ENCODE measurements at places on chromosomes 12 and 14. TPM values are rescaled to one million over a fixed set of nuclear protein-coding genes. Genes with fewer than 3 reads are reported as not detected.

Gene SCN8A
- 0.58 TPM for total RNA-seq

DNA sequence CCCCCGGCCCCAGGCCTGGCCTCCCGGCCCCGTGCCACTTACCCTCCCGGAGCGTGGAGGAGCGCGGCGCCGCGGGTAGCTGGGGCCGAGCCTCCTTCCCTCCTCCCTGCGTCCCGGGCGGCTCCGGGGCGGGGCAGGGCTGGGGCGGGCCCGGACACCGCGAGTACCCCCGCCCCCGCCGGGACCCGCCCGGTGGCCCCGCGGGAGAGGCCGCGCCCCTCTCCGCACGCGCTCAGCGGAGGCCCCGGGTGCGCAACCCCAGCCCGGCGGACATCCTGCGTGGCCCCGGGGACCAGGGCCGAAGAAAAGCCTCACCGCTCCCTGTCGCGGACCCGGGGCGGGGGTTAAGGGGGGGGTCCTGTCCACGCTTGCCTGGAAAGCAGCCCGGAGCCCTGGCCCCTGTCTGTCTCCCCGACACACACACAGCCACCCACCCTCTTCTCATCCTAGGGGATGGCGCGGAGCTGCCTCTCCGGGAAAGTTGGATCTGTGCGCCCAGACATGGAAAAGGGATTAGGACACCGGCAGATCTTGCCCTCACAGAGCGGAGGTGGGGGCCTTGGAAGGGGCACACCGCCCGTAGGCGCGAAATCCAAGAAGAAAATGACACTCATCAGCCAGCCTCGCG is at the start of gene SYNE3:
SYNE3 (minus strand) TSS at position 97 of the 628 bp plus-strand sequence. CDS start 40,829 bp downstream, outside the sequence.
- peak within 1 kb of the TSS; percentile 99 for H3K27ac ChIP-seq
- no peaks in the 10 kb centered on the region for H3K27me3 ChIP-seq
- H3K4me3 ChIP-seq, result peak within 1 kb of the TSS; percentile 92
- DNase-seq, result peak; percentile 71

DNA sequence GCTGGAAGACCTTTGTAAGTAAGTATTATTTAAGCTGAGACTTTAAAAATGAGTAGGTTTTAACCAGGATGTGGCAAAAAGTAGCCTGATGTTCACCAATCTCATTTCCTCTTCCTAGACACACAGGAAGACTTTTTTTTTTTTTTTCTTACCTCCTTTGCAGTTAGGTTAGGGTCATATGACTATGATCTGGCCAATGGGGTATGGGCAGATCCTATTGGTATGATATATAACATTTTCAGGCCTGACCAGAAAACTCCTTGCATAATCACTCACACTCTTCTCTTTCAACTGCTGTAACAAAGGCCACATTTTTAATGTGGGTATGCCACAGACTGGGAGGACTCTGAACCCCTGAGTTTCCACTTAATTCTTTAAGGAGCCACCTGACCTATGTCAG is 2.7 kb upstream of the RPS6KA5 start:
- no peaks in the 10 kb centered on the region for H3K27me3 ChIP-seq
- peak overlapping the region; percentile 82 for H3K27ac ChIP-seq
- peak overlapping the region; percentile 52 for H3K4me3 ChIP-seq
- DNase-seq, result peak; percentile 58
- H3K36me3 ChIP-seq, result peaks cover 38% of the 10 kb centered on the region

Gene KRT77
- not detected for total RNA-seq

DNA sequence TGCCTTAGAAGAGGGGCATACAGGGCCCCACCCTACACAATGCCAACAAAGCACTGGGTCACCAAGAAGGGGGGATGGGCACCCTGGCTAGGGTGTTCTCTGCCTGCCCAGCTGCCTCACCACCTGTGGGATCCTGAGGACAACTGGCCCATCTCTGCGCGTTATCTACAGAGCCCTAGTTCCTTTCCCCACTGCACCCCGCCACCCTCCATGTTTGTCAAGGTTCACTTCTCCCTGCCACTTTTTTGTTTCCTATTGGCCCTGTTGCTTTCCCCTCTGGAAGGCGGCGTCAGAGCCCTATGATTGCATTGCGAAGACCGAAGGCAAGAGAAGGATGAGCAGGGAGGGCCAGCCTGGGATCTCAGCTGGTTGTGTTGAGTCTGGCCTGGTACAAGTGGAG is 1.6 kb downstream of the SLC48A1 start:
- peak overlapping the region; percentile 91 for H3K4me3 ChIP-seq
- DNase-seq, result no peak
- no peak overlapping the region for H3K27ac ChIP-seq
- H3K27me3 ChIP-seq, result peaks cover 5% of the 10 kb centered on the region
- peaks cover 9% of the 10 kb centered on the region for H3K36me3 ChIP-seq
- H3K4me1 ChIP-seq, result peaks cover 54% of the 10 kb centered on the region

DNA sequence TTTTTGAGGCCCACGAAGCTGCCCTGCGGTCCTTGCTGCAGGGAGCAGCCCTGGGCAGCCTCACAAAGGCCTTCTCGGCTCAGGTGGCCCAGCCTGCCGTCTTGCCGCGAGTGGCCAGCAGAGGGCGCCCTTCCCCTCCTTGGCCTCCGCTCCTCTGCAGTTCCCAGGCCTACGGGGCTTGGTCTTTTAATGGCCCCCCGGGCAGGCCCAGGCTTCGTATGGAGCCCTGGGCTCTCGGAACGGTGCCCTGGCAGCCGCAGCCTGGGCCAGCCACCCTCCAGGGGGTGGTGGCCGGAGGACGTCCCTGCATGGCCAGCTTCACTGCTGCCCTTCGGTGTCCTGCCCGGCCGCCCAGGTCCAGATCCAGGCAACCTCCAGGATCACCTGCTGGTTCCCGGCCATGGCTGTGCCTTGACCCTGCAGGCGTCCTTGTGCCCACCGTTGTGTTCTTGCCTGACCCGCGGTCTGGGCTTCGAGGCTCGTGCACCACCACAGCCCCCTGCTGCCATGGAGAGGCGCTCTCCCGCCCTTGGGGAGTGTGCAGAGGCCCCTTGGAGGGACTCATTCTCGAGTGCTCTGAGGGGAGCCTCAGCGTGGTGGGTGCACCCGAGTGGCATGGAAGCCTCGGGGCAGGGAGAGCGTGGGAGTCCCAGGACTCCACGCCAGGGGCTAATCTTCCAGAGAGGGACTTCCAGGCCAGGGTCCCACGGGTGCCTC is 9.4 kb downstream of the ASPG start:
- peak; percentile 78 for DNase-seq
- H3K4me1 ChIP-seq, result peaks cover 4% of the 10 kb centered on the region
- H3K36me3 ChIP-seq, result no peaks in the 10 kb centered on the region
- H3K27ac ChIP-seq, result no peak overlapping the region
- no peak overlapping the region for H3K4me3 ChIP-seq

Gene GZMB
- total RNA-seq, result 682 TPM

Gene RERG
- not detected for total RNA-seq

DNA sequence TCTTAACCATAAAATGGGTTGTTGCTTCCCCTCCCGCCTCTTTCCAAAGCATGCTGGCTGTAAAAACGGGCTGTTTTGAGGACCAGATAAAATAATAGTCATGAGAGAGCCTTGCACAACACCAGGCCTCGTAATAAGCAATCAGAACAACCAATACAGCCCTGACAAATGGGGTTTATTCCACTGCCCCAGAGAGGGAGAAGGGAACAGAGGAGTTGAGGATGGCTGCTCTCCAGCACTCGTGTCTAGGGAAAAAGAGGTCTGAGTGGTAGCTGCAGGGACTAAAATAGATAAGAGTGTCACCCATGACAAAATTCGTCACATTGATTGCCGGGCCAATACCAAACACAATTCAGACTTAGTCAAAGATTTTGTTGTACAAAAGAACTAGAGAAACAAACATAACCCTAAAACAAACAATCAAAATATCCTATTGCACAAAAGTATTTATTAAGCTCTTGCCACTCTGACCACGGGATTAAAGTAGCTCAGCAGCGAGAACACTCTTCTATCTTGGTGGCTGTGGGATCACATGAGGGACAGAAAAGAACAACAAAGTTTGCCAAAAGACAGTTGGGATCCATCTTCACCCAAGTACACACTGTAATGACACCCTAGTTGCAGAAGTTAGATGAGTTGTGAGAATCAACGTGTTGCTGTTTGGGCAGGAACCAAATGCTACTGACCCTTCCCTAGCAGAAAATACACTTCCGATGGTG is 188.0 kb downstream of the FOXN3 start:
- peaks cover 2% of the 10 kb centered on the region for H3K4me1 ChIP-seq
- H3K27me3 ChIP-seq, result no peaks in the 10 kb centered on the region
- no peak overlapping the region for H3K4me3 ChIP-seq
- H3K27ac ChIP-seq, result no peak overlapping the region
- no peaks in the 10 kb centered on the region for H3K36me3 ChIP-seq

Gene LRP1-AS
- not detected for total RNA-seq

DNA sequence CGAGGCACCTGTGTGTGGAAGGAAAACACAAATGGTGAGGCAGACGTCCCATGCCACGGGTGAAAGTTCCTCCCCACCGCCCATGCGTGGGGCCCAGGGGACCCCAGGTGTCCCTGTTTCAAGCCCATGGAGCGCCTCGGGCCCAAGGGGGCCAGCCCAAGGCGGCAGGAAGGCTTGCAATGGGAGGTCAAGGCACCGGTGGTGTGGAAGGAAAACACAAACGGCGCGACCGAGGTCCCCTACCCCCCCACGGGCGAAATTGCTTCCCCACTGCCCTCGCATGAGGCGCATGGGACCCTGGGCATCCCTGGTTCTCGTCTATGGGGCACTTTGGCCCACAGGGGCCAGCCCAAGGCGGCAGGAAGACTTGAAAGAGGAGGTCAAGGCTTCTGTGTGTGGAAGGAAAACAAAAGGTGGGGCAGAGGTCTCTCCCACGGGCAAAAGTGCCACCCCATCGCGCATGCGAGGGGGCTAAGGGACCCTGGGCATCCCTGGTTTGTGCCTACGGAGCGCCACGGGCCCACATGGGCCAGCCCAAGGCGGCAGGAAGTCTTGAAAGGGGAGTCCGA is 379.4 kb downstream of the ALG10 start:
- DNase-seq, result peak; percentile 8
- no peak overlapping the region for H3K27ac ChIP-seq
- peaks cover 2% of the 10 kb centered on the region for H3K36me3 ChIP-seq
- no peaks in the 10 kb centered on the region for H3K4me1 ChIP-seq

GRCh38 chr14:99754141-99755067 is 38.8 kb upstream of the EML1 start:
- peaks cover 8% of the 10 kb centered on the region for H3K4me1 ChIP-seq
- no peak overlapping the region for H3K27ac ChIP-seq

- H3K27ac ChIP-seq, result no peak overlapping the region
- H3K4me1 ChIP-seq, result no peaks in the 10 kb centered on the region
- DNase-seq, result no peak
- no peaks in the 10 kb centered on the region for H3K36me3 ChIP-seq
- H3K27me3 ChIP-seq, result peaks cover 4% of the 10 kb centered on the region
- H3K4me3 ChIP-seq, result no peak overlapping the region
Observed at GRCh38 chr12:72264548-72265175, 7.5 kb upstream of the TRHDE start.

DNA sequence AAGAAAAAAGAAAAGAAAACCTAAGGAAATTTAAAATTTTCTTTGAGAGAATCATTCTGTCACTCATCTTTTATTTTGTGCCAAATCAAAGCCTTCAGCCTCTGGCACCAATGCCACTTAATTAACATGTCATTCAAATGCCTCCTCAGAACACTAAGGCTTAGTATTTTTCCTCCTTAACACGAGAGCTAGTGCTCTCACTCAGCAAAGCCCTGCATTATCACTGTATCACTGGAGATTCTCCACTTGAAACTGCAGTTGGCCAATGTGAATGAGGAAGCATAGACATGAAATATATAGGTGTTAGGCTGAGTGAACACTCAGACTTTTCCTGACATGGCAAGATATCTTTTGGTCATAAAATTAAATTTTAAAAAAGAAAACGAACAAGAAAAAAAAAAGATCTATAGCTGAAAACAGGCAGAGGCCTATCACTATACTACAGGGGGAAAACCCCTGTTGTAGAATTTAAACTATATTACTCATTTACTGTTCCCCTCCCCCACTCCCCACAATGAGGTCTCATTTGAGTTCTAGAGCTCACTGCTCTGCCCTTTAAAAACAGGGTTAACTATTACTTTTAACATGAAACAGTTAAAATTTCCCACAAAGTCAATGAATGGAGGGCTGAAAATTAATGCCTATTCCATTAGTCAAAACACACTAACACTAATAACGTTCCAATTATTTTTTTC is 5.1 kb downstream of the MBIP start:
- no peaks in the 10 kb centered on the region for H3K27me3 ChIP-seq
- H3K4me1 ChIP-seq, result peaks cover 30% of the 10 kb centered on the region
- no peak overlapping the region for H3K4me3 ChIP-seq
- H3K27ac ChIP-seq, result no peak overlapping the region

DNA sequence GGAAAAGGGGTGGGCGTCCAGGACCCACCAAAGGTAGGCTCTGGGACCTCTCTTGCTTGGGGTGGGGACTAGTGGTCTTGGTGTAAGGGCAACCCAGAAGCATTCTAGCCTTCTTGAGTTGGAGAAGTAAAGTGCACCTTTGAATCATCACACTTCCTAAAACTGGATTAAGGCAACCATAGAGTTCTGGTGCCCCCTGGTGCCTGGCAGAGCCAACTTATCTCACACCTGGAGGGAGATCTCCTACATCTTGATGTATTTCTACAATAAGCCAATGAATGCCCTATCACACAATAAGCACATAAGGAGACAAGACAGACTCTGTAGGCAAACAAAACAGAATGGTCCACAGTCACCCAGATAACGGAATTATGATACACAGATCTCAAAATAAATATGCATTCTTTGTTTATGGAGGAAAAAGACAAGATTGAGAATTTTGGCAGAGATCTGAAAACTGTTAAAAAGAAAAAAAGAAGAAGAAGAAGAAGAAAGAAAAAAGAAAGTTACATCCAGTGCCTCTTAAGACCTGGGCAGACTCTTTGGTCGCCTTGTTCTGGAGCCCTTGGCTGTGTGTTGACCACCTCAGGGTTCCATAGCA is 95.9 kb upstream of the PPP2R5C start:
- H3K4me3 ChIP-seq, result no peak overlapping the region
- no peak overlapping the region for H3K27ac ChIP-seq
- peak; percentile 49 for DNase-seq

Gene HOXC12
- total RNA-seq, result not detected

DNA sequence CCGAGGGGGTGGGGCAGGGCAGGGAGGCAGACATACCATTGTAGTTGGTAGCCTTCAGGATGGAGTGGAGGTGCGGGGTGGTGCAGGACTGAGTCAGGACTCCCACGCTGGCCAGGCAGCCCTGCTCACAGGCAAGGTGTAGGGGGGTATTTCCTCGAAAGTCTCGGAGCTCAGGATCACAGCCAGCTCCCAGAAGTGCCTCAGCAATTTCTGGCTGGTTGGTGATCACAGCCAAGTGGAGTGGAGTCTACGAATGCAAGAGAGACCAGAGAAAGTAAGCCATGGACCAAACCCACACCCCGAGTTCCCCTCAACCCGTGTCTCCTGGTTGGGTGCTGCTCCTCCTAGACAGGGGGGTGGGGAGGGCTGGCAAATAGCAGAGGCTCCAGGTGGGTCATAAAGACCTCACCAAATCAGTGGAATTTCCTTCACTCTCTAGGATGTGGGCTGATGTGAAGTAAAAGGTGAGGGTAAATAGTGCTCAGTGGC is 1.4 kb downstream of the NFKBIA start:
- H3K4me1 ChIP-seq, result peaks cover 59% of the 10 kb centered on the region
- H3K36me3 ChIP-seq, result peaks cover 45% of the 10 kb centered on the region
- peak overlapping the region; percentile 86 for H3K4me3 ChIP-seq
- H3K27me3 ChIP-seq, result no peaks in the 10 kb centered on the region
- peak; percentile 39 for DNase-seq

GRCh38 chr12:76272287-76272686 is 75.9 kb downstream of the BBS10 start:
- peaks cover 11% of the 10 kb centered on the region for H3K4me1 ChIP-seq
- no peaks in the 10 kb centered on the region for H3K36me3 ChIP-seq
- no peak overlapping the region for H3K4me3 ChIP-seq
- DNase-seq, result no peak

GRCh38 chr12:124655698-124656516 is 88.5 kb upstream of the NCOR2 start:
- H3K4me1 ChIP-seq, result no peaks in the 10 kb centered on the region
- no peak for DNase-seq
- no peaks in the 10 kb centered on the region for H3K36me3 ChIP-seq
- H3K4me3 ChIP-seq, result no peak overlapping the region
- no peak overlapping the region for H3K27ac ChIP-seq
